ENCODE measurements at places on chromosomes 5 and 9.

- no peak for DNase-seq
Observed at GRCh38 chr9:32253731-32254130, 130.7 kb upstream of the ACO1 start.

DNA sequence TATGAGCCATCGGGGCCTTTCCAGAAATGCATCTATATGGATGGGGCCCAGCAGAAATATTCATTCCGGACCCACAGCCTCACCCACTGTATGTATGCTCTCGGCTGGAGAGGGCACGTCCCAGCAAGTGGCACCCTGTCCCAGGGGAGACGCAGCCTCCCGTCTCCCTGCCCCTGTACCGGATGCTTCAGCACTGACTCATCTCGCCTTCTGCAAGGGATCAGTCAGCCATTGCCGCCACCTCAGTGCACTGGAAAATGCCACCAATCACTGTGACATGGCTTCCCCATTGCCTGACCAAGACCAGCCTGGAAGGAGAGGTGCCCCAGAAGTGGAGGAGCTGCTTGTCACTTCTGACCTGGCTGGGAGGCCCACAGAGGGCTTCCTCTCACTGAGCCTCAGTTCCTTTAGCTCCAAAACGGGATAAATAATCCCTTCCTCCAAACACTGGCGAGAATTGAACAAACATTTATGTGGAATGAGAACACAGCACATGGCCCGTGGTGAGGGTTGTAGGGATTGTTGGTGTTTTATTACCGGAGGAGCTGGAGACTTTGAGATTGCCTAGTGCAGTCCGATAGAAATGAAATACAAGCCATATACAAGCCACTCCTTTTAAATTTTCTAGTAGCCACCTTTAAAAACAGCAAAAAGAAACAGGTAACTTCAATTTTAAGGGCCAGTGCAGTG lies 43.9 kb upstream of the ORM1 start:
- DNase-seq = no peak

- DNase-seq = no peak
Observed at GRCh38 chr5:87876616-87877015, 392.0 kb downstream of the TMEM161B start.

GRCh38 chr5:82459626-82460025 lies 181.5 kb upstream of the RPS23 start:
- no peak for DNase-seq

Data from KG1 (cell line).